ENCODE measurements at places on chromosomes 11 and 22.

- no peak for DNase-seq
These were observed 32.3 kb downstream of the CCDC34 start for GRCh38 chr11:27330633-27331270.

- no peak for DNase-seq
These were observed 24.1 kb downstream of the MAML2 start for GRCh38 chr11:96318850-96319249.

DNA sequence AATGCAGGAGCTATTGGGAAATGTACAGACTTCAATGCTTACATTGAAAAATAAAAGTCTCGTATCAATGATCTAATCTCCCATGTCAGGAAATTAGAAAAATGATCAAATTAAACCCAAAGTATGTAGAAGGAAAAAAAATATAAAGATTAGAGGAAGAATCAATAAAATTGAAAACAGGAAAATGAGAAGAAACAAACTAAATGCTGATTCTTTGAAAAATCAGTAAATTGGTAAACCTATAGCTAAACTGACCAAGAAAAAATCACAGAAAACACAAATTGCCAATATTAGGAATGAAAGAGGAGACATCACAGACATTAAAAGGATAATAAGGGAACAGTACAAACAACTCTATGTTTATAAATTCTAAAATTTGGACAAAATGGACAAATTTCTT is 11.8 kb downstream of the OR2AT4 start:
- DNase-seq = no peak

GRCh38 chr11:94924171-94924572 is 49.2 kb downstream of the CWC15 start:
- DNase-seq = peak; percentile 46

- DNase-seq = no peak
These were observed 3.2 kb downstream of the MS4A3 start for GRCh38 chr11:60059521-60060240.

GRCh38 chr22:25840891-25841290 is 98.9 kb downstream of the MYO18B start:
- DNase-seq = no peak

Measured in common myeloid progenitor, CD34-positive (primary cell).